Aorta (tissue), 5 donors: ENCODE measurements at places on chromosomes 12 and 14. TPM values are rescaled to one million over a fixed set of nuclear protein-coding genes. Genes with fewer than 3 reads are reported as not detected.

Gene MANSC4
- not detected for total RNA-seq

Gene PMEL
- total RNA-seq, result 2.0 TPM

Gene CCDC38
- not detected for total RNA-seq

Gene DDX55
- total RNA-seq, result 13.6 TPM

Gene TPPP2
- not detected for total RNA-seq

Gene PLBD1
- 11.6 TPM for total RNA-seq

Gene CMA1
- total RNA-seq, result 2.8 TPM

Gene ARHGEF40
- total RNA-seq, result 40.5 TPM

Gene FOXG1
- total RNA-seq, result not detected

Gene FITM1
- total RNA-seq, result 0.71 TPM
